RKO (cell line): ENCODE measurements at places on chromosomes 2 and 18.

- no peak for DNase-seq
These were observed 306.9 kb downstream of the ZNF516 start for GRCh38 chr18:76188097-76188496.

DNA sequence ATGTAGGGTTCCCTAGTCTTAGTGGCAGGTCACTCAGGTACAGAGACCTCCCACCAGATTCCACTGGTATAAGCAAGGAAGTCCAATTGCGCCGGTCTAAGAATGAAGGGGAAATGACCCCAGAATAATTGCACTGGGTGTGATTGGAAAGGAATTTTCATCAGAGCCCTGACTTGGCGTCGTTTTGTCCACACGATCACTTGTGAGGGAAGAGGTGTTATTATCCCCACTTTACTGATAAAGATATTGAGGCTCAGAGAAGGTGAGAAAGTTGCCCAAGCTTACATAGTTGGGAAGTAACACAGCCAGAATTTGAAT is 61.5 kb downstream of the CIB4 start:
- no peak for DNase-seq

- DNase-seq = no peak
These were observed 91.5 kb downstream of the ARHGEF33 start for GRCh38 chr2:38981003-38981669.

GRCh38 chr2:241894056-241894641 is 24.6 kb downstream of the RTP5 start:
- no peak for DNase-seq

GRCh38 chr2:13996527-13996926 is 636.0 kb upstream of the LRATD1 start:
- no peak for DNase-seq

DNA sequence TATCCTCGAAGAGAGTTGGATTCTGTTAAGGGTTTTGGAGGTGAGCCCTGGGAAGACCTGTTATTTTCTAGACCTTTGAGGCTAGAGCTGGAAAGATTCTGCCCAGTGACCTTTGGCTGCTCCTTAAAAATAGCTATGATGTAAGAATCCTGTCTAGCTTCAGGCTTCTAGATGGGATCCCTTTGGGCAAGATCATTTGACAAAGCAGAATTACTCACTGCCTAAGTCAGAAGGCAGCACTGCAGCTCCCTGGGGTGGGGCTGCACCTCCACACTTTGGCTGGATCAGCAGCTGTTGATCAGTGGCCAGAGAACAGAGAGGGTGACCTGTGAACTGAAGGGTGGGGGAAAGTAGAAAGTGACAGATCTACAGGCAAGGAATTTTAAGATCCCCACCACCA is 103.8 kb downstream of the ASAP2 start:
- peak; percentile 50 for DNase-seq

GRCh38 chr18:8623549-8624106 is 14.4 kb downstream of the RAB12 start:
- no peak for DNase-seq

- DNase-seq = no peak
These were observed 37.2 kb upstream of the GORASP2 start for GRCh38 chr2:170891893-170892292.

DNA sequence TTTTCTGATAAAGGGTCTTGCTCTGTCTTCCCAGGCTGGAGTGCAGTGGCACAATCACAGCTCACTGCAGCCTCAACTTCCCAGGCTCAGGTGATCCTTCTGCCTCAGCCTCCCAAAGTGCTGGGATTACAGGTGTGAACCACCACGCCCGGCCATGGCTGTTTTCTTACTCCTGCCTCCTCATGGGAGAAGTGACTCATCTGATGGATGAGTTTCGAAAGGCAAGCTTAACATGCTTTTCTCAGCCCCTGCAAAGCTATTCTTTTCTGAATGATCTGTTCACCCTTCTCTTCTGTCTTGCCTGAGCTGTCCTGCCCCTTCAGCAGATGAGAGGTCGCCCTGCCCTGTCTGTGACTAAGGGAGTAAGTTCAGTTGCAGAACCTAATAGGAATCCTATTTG is 929 bp upstream of the CREG2 start:
- DNase-seq = peak; percentile 31

DNA sequence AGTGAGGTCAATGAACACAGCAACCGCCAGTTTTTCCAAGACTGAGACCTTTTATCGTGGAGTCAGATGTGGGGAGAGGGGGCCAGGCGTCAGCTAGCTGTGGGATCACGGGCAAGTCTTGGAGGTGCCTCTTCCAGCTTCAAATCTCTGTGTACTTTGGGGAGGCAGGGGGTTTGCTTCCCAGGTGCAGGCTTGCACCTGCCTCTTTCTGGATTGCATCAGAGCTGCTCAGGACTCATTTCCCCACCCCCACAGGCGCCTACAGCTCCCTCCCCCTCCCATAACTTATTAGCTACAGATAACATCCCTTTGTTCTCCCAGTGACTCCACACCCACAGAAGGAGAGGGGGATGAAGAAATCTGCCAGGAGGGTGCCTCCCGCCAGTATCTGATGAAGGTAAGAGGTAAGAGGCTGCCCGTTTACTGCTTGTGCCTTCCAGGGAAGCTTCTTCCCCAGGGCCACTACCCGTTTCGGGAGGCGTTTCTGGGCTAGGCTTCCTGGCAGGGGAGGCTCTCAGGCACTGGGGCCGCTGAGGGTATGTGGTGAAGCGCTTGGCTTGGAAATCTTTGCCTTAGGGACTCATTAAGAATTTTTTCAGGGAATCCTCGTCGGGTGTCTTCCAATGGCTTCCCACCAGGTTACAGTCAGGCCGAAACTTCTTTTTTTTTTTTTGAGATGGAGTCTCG is 18.8 kb upstream of the MRPL33 start:
- DNase-seq = no peak

DNA sequence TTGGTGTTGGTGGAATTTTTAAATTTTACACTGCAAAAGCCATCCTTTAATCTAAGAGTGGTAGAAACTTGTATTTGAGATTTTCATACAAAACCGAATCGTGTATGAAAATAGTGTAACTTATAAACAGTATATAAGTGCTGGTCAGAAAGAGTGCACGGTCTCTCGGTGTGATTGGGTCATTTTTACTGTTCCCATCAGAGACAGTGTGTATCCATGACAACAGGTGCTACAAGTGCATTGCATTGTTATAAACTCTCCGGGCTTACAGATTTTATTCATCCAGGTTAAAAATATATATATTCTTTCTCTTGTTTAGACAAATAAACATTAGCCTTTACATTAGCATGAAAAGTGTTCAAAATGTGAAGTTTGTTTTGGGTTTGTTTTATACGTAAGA is 721.9 kb downstream of the METTL4 start:
- no peak for DNase-seq

DNA sequence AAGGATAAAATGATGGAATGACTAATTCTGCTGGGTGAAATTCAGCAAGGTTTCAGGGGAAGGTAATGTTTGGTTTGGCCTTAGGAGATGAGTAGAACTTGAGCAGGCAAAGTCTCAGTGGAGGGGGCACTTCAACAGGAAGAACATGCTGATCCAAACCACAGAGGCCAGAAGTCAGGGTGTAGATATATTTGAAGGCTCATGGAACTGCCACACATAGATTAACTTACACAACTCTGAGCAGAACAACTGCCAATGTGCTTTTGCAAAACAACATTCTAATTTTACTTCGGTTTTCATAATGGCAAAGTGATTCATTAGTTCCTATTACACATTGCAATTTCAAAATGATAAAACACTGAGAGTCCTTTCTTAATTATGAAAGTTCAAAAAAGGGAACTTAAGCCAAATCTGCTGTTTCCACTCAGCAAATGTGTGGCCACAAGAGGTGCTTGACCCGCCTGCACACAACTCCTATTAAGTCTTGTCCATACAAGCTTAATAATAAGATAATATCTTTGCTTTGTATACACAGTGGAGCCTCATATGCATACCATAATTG is 284.8 kb downstream of the MREG start:
- no peak for DNase-seq

- no peak for DNase-seq
These were observed 158.7 kb downstream of the MGAT5 start for GRCh38 chr2:134412639-134412999.
